ENCODE measurements at places on chromosomes 11 and 22.

GRCh38 chr11:42473106-42473505 lies 838.7 kb upstream of the API5 start:
- no peak for DNase-seq

DNA sequence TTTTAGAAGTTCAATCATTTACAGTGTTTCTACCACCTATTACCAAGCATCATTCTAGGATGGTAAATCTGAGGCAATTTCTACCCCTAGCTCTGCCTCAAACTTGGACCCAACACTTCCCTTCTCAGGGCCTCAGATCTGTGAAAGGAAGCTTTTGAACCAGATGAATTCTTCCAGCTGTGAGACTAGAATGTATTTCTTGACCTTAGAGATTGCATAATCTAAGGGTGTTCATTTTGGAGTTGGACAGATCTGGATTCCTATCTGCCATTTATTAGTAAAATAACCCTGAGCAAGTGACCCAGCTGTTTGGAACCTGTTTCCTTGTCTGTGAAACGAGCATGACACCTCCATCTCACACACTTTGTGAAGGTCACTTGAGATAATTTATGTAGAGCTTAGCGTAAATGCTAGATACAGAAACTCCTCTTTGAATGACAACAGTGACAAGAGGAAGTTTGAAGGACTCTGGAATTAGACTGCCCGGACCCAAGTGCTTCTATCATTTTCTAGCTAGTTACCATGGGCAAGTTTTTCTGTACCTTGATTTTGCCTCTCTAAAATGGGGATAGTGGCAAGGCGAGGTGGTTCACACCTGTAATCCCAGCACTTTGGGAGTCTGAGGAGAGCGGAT lies 3.8 kb upstream of the INTS5 start:
- no peak for DNase-seq

DNA sequence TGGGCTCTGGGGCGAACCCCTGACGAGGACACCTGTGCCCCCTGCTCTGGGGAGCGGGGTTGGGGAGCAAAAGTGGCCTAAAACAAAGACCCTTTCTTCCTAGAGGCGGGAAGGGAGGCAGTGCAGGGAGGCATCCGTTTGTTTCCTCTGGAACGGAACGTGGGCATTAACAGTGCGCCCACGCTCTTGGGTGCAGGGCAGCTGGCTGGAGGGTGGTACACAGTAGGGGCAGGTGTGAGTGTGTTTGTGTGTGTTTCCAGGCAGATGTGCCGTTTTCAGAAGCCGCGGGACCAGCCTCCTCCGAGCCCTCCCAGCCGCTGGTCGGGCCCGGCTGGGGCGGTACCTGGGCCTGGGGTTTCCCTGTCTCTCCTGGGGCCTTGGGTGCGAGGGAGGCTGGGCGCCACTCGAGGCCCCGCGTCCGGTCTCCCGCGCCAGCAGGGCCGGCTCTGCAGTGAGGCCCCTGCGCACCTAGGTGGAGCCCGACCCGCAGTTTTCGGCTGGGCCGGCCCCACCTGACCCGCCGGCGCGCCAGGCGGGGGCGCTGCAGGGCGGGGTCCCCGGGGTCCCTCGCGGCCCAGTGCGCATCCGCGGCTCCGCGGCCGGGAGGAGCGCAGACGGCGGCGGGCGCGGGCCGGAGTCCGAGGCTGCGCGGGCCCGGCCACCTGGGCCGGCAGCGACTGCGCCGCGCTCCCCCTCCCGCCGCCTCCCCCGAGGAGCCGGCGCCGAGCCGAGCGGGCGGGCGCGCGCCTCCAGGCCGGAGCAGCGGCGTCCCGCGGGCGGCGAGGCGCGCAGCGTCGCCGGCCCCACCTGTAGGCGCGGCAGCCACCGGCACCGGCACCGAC lies 1252.7 kb downstream of the BRD1 start:
- DNase-seq = peak; percentile 70

- DNase-seq = no peak
Measured at GRCh38 chr11:87063982-87064381, 26.2 kb downstream of the TMEM135 start.

- no peak for DNase-seq
Measured at GRCh38 chr11:18697576-18697975, 1.0 kb upstream of the TMEM86A start.

GRCh38 chr11:82927264-82927880 lies 25.8 kb downstream of the DDIAS start:
- DNase-seq = no peak

DNA sequence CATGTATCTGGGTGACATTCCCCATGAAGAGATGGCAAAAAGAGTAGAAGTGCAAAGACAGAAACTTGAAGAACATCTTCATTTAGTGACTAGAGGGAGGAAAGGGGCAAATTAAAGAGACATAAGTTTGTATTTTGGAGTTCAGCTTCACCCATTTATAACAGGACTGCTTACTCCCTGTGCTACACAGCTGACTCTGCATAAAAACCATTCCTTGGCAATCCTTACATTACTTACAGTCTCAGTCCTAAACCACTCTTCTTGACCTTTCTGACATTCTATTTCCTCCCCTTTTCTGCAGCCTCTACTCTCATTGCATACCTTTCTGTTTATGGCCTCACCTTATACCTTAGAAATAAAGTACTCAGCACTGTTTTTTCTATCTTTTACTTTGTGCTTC lies 6.8 kb upstream of the SERGEF start:
- no peak for DNase-seq

- peak; percentile 43 for DNase-seq
Measured at GRCh38 chr22:37905534-37906363, at the start of gene MICALL1. Gene MICALL1, plus strand, starts transcription at chr22:37906297. Its CDS starts 126 bp downstream, at chr22:37906423.

DNA sequence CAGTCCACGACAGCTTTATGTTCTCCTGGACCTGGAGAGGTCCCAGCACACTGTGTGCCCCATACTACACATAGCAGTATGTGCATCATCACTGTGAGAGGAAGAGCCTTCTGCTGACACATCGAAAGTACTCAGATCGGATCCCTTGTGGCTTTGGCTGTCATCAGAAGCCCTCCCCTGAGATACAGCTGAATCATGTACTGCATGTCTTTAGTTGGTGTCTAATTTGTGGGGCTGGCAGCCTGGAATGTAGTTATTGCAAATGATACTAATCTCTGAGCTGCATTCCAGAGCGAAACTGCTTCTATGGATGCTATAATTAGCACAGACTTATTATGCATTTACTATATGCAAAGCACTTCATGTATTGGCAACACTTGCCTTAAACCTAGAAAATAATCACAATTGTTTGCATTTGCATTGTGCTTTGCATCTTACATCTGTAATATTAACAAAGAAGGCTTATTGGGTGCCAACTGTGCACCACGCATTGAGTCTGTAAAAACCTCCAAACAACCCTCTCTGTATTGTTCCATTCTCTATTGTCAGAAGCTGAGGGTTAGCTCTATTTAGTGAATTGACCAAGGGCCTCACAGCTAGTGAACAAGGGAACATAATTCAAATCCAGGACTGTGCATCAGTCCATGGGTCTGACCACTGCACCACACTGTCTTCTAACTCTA lies 89.2 kb upstream of the CRTAM start:
- peak; percentile 22 for DNase-seq

- DNase-seq = no peak
Measured at GRCh38 chr11:22763166-22763565, 66.4 kb downstream of the SVIP start.

- no peak for DNase-seq
Measured at GRCh38 chr11:2199466-2200341, 28.1 kb upstream of the TH start.

DNA sequence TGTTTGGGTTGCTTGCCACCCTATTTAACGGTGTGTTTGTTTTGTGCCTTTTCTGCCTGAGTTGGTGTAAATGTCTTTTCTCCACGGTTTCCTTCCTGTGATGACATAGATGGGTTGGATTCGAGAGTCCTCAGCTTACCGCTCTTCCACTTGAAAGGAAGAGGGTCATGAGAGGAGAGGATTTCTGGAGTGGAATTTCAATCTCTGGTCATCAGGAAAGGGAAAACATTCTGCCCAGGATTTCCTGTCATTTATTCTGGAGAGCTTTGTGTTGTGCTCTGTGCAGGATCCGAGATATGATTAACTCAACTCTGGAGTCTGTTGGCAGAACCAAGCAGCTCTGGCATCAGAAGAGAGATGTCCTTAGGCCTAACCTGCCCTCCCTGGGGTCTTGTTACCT lies 605.2 kb downstream of the NTM start:
- DNase-seq = no peak

GRCh38 chr11:93871526-93871925 lies 21.1 kb upstream of the VSTM5 start:
- no peak for DNase-seq

DNA sequence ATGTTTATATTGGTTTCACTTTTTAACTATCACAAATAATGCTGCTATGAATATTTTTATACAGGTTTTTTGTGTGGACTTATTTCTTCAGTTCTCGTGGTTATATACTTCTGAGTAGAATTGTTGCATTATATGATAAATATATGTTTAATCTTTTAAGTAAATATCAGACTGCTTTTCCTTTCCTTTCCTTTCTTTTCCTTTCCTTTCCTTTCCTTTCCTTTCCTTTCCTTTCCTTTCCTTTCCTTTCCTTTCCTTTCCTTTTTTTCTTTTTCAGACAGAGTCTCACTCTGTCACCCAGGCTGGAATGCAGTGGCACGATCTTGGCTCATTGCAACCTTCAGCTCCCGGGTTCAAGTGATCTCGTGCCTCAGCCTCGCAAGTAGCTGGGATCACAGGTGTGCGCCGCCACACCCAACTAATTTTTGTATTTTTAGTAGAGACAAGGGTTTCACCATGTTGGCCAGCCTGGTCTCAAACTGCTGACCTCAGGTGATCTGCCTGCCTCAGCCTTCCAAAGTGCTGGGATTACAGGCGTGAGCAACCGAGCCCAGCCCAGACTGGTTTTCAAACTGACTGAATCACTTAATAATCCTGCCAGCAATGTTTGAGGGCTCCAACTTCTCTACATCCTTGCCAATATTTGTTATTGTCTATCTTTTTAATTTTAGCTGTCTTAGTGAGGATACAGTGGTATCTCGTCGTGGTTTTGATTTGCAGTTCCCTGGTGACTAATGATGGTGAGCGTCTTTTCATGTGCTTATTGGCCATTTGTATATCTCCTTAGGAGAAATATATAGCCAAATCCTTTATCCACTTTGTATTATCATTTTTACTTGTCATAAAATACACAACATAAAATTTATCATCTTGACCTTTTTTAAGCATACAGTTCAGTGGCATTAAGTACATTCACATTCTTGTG lies 21.9 kb downstream of the HTR3B start:
- DNase-seq = no peak

- DNase-seq = no peak
Measured at GRCh38 chr11:118924591-118925585, 838 bp downstream of the BCL9L start.

DNA sequence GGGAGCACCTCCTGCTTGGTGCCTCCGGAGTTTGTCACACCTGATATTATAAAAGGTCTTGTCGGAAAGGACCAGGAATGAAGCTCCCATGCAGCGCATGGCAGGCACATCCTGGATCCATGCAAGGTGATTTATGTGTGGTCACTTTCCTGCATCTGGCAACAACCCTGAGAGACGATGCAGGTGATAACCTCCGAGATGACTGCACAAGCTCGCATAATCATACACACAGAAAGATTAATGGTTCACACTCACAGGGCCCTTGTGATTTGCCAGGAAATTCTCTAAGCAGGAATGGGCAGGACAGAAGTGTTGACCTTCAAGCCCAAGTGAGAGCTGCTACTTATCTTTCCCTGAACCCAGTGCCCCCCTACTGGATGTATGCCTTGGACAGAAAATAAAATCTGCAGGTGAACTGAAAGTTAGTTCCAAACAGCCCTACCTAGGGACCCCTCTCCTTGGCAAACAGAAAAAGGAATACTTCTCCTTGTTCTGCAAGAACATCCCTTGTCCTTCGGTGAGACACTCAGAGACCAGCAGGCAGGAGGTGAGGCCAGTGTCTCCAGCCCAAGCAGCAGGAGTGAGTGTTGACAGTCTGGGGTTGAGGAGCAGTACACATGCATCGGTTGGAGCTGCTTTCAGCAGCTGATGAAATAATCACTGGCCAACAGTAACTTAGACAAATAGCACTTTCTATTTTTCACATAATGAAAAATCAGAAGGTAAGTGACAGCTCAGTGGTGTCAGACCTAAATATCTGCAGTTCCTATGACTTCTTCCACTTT lies 619.4 kb upstream of the B3GAT1 start:
- no peak for DNase-seq

- DNase-seq = no peak
Measured at GRCh38 chr11:113977071-113977490, 2.2 kb downstream of the HTR3A start.

DNA sequence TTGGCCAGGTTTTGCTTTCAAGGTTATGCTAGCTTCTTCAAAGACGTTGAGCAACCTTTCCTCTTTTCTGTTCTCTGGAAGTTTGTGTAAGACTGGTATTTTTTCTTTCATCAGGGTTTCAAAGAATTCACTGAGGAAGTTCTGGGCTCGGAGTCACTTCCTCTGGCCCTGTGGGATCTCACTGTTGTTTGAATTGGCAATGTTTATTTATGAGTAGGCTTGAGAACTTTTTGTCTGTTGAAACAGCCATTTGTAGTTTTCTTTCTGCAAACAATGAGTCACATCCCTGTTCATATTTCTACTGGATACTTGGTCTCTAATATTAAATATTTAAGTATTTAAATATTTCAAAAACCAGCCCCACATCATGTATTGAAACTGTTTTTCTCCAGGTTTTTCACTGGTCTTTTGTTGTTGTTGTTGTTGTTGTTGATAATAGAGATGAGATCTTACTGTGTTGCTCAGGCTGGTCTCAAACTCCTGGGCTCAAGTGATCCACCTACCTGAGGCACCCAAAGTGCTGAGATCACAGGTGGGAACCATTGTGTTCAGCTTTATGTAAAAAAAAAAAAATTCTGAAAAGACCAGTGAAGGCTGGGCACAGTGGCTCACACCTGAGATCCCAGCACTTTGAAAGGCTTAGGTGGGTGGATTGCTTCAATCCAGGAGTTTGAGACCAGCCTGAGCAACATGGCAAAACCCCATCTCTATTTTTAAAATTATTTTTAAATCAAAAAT lies 26.9 kb downstream of the SUSD2 start:
- DNase-seq = no peak

GRCh38 chr11:1129611-1130160 lies 28.1 kb upstream of the MUC5AC start:
- DNase-seq = no peak

DNA sequence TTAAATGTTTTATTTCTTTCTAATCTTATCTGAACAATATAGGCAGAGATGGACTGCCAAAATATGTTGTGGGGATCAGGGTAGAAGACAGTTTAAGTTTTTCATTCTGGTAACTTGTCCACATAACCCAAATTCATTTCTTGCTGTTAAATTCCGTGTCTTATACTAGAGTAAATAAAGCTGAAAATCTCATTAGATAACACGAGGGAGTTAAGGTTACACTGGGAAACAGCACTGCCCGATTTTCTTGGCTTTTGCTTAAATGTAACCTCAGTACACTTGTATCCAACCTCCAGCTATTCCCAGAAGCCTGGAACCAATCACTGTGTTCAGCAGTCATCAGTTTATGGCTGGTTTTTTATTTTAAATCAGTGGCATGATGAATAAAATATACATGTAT lies 48.2 kb downstream of the MICAL3 start:
- DNase-seq = no peak

Data from substantia nigra (tissue), 51 donors.